ENCODE measurements at places on chromosomes 2 and 18.

GRCh38 chr18:79337184-79337583 is 58.5 kb upstream of the NFATC1 start:
- DNase-seq = no peak

- no peak for DNase-seq
Observed at GRCh38 chr2:140734992-140735391, 1395.8 kb downstream of the LRP1B start.

- DNase-seq = no peak
Observed at GRCh38 chr2:233708942-233709341, 3.8 kb upstream of the UGT1A5 start.

DNA sequence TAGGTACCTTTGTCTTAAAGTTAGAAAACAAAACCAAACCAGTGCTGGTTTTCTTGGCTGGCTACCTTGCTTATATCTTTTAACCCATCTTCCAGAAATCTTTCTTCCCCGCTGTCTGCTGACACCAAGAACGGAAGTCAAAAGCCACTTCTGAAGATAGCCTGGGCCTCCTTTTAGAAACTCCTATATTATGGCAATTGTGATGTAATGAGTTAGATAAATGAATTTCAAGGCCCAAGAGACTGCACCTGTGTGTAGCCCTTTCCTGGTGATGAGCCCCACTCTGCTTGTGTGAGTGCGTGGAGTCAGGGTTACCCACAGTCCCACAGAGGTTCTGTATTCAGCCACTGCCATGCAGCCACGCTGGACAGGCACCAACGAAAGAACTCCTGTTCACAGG is 60.7 kb downstream of the ARMC9 start:
- no peak for DNase-seq

- no peak for DNase-seq
Observed at GRCh38 chr2:22753476-22753875, 631.5 kb upstream of the KLHL29 start.

GRCh38 chr2:201369775-201370174 is 12.6 kb upstream of the FLACC1 start:
- DNase-seq = no peak

DNA sequence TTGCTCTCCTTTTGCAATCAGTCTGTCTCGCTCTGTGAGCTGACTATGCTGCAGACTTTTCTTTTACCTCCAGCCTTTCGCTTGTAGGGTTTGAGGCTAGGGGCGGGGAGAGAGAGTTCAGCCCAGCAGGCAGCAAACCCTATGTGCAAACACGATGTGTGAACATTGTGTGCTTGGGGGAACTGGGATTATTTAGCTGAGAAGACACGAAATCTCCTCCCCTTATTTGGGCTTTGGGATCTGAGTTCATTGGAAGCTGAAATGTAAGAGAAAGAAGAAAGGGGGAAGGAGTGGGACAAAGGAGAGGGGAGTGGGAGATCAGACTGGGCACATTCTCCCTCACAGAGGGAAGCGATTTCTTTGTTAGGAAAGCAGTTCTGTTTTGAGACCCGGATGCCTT is 189.6 kb upstream of the TNP1 start:
- DNase-seq = no peak

All from CD4-positive, alpha-beta T cell treated with Interleukin-2 at 100 ng/mL for 4 hours (primary cell).